Activated T-cell treated with anti-CD3 and anti-CD28 coated beads for 48 hours (primary cell): ENCODE measurements at places on chromosomes 3 and 15.

GRCh38 chr3:139894643-139894989 lies 40.4 kb upstream of the CLSTN2 start:
- no peak for DNase-seq

DNA sequence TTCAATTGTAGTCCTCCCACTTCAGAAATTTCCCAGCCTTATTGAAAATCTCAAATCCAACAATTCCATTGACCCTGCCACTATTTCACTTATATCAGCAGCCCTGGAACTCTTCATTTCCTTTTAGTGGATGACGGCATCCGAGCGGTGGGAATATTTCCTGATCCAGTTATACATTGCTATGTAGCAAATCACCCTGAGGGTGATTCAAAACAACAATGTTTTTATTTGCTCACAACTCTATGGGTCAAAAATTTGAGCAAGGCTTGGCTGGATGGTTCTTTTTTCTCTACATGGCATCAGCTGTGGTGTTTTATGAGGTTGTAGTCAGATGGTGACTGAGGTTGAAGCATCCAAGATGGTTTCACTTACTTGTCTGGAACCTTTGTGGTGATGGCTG lies 70.5 kb downstream of the CHST2 start:
- no peak for DNase-seq

- no peak for DNase-seq
Observed at GRCh38 chr15:98703126-98703685, 54.9 kb downstream of the IGF1R start.

DNA sequence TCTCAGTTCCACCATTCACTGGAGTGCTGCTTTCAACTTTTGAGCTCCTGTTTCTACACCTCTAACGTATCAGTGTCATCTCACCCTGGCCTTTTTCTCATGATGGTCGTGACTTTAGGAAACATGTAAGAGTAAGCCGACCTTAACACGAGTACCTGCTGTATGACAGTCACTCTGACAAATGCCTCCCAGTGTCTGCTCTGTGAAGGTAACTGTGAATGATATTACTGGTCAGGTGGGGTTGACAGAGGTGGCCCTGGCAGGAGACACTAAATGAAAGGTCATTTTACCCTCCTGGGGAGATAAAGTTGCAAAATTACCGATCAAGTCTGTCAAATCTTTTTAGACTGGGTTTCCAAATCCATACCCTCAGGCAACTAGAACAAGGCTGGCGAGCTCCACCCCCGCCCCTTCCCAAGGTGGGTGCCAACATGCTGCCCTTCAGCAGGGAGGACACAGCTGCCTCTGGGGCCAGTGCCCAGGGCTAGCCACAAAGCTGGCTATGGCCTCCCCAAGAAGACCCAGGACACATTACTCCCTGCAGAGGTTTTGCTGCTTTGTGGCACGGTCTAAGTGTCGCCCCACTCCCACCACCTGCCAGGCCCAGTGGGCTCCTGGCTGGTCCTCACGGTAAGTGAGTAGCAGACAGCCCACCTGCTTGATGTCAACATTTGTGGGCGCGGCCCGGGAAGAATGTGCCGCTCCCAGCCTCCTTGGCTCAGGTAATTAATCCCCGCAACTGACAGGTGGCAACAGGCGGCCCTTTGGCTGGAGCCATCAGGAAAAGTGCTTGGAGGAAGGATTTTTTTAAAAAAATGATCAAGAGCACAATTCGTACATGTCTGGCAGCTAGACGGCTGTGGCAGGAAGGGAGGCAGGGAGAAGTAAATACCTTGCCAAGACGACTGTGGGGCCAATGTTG lies 211.8 kb downstream of the TP63 start:
- DNase-seq, result no peak

GRCh38 chr3:190718671-190719070 lies 143.8 kb downstream of the GMNC start:
- no peak for DNase-seq

DNA sequence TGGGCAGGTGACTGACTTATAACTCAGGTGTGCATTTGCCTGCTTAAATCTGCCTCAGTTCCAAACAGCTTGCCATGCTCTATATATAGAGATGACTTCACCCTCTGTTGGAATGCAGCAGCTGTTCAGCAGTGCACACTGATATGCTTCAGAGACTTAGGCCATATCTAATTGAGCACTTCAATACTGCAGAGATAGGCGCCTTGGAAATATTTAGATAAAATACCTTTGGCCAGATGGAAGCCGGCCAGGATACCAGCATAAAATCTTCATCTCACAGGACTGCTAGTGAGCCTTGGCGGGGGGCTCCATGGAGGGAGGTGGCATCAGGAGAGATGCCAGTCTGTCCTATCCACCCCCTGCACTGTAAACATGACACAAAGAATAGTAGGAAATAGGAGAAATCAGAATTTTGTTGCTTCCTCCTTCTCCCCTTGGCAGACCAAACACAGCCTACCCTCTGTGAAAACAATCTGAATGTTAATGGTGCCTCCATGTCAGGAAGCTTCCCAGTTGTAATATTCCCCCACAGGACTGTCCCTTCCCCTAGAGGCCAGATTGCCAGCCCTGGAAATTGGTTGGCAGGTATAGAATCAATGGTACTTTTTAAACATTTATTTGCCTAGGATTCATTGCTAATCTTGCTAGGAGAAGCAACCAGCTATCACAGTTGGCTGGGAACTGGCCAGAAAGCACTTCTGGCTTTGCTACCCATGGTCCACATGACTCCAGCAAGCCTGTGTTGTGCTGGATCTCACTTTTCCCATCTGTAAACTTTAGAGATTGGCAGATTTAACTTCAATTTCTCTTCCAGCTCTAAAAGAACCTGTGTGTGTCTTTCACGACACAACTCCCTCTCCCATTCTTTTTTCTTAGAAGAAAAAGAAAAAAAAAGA lies 215.5 kb upstream of the KCNMB2 start:
- no peak for DNase-seq

DNA sequence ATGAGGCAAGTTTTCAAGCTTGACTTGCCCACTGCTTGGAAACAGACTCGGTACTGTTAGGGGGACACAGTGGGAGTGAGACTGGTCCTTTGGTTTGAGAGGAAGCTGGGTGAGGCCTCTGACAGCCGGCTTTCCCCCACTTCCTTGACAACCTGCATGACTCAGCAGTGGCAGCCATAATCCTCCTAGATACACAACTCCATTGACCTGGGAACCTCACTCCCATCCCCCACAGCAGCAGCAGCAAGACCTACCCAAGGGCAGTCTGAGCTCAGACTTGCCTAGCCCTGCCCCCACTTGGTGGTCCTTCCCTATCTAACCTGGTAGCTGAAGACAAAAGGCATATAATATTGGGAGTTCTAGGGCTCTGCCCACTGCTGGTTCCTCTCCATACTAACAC lies 1043.5 kb upstream of the ALCAM start:
- no peak for DNase-seq

DNA sequence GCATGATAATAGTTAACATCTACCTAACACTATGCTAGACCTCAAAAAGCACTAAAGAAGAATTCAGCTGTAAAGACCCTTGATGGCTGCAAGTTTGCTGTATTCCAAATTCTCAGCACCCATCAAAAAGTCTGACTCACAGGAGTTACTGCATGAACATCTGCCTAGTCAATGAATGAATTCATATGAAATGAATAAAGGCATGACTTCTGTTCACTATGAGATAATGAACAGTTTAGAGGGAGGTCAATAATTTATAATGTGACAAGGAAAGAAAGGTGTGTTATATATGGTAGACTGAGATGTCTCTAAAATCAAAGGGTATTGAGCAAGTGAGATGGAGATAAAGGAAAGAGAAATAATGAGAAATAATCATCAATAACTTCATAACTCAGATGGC lies 508.2 kb upstream of the TGFBR2 start:
- no peak for DNase-seq

GRCh38 chr15:64187396-64188191 lies 24.8 kb upstream of the PPIB start:
- DNase-seq, result no peak

DNA sequence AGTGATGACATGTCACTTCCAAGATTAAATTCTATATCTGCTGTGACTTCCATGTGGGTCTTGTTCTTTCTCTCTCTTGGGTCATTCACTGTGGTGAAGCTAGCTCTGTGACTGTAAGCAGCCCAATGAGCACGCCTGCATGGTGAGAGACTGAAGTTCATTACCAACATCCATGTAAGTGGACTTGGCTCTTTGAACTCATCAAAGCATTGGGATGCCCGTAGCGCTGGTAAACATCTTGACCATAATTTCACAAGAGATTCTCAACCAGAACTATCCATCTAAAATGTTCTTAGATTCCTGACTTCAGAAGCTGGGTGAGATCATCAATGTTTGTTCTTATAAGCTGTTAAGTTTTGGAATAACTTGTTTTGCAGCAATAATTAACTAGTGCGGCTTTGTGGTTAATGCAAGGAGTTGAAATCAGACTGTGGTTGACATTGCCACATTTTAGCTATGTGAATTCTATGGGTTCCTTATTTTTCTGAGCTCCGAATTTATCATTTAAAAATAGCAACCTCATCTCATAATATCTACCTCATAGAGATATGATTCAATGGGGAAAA lies 31.6 kb upstream of the LRRC3B start:
- DNase-seq, result no peak

- no peak for DNase-seq
Observed at GRCh38 chr15:74540161-74540760, 759 bp upstream of the ARID3B start.

- DNase-seq, result peak; percentile 65
Observed at GRCh38 chr3:177197727-177198460, 612 bp upstream of the TBL1XR1 start.

DNA sequence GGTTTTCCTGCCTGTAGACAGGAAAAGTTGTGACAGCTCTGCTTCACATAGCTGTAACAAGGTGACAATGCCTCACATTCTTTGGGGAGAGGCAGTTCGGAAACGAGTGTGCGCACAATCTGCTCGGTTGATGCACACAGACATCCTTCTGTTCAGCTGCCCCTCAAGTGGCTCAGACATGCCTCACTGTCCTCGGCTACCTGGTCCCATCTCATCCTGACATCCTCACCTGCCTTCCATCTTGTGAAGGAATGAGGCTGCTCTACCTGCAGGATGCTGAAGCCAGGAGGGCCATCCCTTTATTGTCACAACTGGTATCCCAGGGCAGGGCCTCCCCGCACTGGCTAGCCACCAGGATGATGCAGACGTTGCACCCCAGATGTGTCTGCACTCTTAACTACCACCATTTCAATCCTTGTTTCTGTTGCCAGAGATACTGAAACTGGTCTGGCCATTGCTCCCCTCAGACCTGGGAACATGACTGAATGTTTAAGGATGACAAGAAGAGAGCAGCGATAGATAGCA lies 19.4 kb downstream of the SRPRB start:
- DNase-seq, result no peak

DNA sequence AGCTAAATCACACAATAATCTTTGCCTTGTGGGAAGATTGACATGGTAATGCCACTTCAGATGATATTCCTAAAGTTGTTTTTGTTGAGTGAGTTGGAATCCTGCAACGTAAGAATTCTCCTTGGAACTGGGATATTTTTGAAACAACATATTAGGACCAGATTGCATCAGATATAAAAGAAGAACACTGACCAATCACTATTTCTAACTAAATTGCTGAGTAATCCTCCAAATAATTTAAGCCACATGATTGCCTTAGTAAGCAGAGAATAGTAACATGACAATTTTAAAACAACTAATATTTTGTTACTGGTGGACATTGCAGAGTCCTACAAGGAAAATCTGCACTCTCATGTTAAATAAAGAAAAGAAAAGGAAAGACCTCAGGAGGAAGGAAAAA lies 353.9 kb upstream of the LMCD1 start:
- DNase-seq, result no peak

DNA sequence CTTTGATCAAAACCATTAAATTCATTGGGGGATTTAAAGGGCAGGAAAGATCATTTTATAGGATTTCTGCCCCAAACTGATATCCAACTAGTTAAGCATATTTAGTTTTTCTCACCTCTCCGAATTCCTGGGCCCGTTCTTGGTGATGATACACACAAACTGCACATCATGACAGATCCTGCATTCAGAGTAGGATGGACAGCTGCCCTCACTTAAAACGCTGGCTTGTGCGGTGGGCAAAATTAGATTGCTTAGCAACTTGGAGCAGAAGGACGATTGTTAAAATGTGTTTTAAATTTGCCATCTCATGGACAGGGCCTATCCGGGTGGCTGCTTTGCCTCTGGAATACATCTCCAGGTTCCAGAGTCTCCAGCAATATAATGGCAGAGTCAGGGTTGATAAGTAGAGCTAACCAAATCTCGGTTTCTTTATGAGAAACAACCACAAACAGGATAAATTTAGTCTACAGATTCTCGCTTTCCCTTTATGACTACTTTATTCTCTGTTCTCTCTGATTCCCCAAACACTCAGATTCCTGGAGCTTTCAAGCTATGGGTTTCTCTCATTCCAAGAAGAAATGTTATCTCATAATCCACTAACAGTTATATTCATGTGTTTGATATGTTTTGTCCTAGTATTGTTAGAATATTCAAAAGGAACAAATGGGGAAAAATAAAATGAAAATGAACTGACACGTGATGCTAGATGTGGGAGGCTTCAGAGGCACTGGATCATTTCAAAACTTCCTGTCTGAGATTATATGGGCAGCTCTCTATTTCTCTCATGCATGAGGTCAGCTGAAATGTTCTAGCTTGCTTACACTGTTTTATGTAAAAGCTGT lies 1014.1 kb upstream of the SEMA6D start:
- no peak for DNase-seq

DNA sequence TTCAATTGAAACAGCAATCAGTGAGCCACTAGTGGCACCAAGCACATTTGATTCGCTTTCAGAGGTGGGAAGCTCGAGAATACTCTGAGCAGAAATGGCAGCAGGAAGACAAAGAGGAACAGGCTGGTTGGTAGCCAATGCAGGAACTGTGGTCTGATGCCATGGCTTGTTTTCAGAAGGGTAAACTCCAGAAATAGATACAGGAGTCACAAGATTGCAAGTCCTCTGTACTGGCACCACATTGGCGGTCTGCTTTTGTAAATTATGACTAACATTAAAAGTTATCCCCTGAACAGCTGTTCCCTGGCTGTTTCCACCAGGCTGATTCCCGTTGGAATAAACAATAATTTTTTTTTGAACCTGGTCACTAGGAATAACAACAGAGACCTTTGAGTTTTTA lies 35.5 kb downstream of the USF3 start:
- no peak for DNase-seq

DNA sequence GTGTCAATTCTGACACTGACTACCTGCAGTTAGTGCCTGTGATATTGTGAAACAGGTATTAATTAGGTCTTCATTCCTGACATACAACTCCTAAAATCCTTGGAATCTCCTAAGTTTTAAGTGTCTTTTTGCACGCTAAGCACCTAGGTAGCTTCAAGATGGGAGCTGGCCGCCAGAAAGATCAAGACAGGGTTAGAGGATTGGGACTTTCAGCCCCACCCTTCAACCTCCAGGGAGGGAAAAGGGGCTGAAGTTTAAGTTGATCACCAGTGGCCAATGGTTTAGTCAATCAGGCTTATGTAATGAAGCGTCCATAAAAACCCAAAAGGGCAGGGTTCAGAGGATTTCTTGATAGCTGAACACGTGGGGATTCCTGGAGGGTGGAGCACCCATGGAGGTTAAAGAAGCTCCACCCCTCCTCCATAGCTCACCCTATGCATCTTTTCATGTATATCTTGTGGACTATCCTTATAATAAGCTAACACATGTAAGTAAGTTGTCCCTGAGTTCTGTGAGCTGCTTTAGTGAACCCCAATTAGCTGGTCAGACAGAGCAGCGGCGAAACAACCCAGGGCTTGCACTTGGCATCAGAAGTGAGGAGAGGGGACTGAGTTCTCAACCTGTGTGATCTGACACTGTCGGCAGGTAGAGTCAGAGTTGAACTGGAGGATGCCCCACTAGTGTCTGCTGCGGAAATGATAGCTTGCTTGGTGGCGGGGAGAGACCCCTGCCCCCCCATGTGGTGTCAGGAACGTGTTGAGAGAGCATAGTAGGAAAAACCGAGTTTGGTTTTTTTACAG lies 12.8 kb upstream of the SRP14 start:
- no peak for DNase-seq
